ENCODE measurements at places on chromosomes 7 and 10. TPM values are rescaled to one million over a fixed set of nuclear protein-coding genes. Genes with fewer than 3 reads are reported as not detected.

DNA sequence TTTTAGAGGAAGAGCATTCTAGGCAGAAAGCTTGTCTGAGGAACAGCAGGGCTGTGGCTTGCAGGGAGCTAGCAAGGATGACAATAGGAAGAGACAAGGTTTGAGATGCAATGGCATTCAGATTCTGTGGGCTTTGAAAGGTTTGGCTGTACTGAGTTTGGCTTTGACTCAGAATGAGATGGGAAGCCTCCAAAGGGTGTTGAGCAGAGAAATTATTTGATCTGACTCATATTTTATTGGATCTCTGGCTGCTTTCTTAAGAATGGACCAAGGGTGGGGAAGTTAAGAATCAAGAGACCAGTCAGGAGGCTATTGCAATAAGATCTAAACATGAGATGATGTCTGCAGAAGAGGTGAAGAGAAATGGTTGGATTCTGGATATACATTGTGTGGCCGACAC lies 273.2 kb downstream of the CDK14 start:
- no peak overlapping the region for H3K4me3 ChIP-seq
- no peak overlapping the region for H3K27ac ChIP-seq
- no peaks in the 10 kb centered on the region for H3K36me3 ChIP-seq
- no peaks in the 10 kb centered on the region for H3K27me3 ChIP-seq
- H3K4me1 ChIP-seq = no peaks in the 10 kb centered on the region
- no peak for DNase-seq

- no peaks in the 10 kb centered on the region for H3K27me3 ChIP-seq
- DNase-seq = no peak
- no peaks in the 10 kb centered on the region for H3K4me1 ChIP-seq
- no peak overlapping the region for H3K4me3 ChIP-seq
Measured at GRCh38 chr10:72107325-72108003, 19.1 kb upstream of the SPOCK2 start.

DNA sequence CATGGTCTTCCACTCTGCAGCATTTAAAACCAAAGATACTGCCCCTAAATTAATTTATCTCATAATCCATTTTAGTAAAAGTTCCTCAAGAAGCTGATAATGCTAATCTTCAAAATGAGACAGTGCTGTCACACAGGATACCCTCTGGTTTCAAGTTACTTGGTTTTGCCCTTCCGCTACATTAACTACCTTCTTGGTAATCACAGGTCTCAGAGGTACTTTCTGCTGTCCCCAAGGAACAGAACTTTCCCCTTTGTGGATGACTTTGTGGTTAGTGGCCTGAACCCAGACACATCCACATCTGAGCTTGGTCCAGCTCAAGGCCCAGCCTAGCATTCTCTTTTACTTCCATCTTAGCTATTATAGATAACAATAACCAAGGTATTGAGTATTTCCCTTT lies 88.8 kb upstream of the TMEM26 start:
- no peaks in the 10 kb centered on the region for H3K36me3 ChIP-seq
- H3K4me1 ChIP-seq = no peaks in the 10 kb centered on the region
- no peaks in the 10 kb centered on the region for H3K27me3 ChIP-seq
- DNase-seq = no peak
- no peak overlapping the region for H3K27ac ChIP-seq

- H3K36me3 ChIP-seq = no peaks in the 10 kb centered on the region
- no peak for DNase-seq
- H3K27me3 ChIP-seq = no peaks in the 10 kb centered on the region
- H3K27ac ChIP-seq = no peak overlapping the region
Measured at GRCh38 chr10:65847436-65848230, 1078.2 kb upstream of the LRRTM3 start.

- peaks cover 11% of the 10 kb centered on the region for H3K4me1 ChIP-seq
- H3K4me3 ChIP-seq = no peak overlapping the region
- no peak for DNase-seq
- H3K36me3 ChIP-seq = no peaks in the 10 kb centered on the region
Measured at GRCh38 chr7:48389977-48390376, 218.7 kb downstream of the ABCA13 start.

DNA sequence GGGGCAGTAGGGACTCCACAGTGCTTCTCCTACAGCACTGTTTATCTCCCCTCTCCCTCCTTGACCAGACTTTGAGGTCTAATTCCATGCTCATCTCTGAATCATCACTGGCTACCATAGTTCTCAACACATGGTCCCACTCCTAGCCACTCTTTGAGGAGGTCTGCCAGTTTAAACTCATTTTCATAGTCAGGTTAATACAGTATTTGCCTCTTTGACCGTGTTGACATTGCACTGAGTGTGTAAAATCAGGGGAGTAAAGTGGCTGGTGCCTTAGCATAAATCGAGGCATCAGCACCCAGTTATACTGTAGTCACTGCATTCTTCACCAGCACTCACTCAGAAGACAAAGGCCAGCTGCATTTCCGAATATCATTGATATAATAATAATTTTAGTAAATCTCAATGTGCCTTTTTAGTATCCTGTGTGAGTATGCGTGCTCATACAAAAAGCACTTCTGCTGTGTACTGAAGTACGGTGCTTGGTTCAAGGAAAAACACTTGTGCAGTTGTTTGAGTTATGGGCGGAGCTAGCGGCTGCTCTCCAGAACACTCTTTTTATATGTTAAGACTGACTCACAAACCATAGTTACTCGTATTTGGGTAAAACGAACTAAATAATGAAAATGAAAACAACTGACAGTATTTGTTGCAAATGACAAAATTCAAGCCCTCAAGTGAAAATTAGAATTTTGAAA lies 89.7 kb downstream of the GALNT11 start:
- no peaks in the 10 kb centered on the region for H3K4me1 ChIP-seq
- DNase-seq = no peak
- H3K36me3 ChIP-seq = peaks cover 3% of the 10 kb centered on the region
- H3K27me3 ChIP-seq = no peaks in the 10 kb centered on the region
- H3K4me3 ChIP-seq = no peak overlapping the region

GRCh38 chr10:102935939-102936605 lies 18.0 kb downstream of the CNNM2 start:
- no peaks in the 10 kb centered on the region for H3K27me3 ChIP-seq
- DNase-seq = no peak
- no peaks in the 10 kb centered on the region for H3K36me3 ChIP-seq
- H3K27ac ChIP-seq = no peak overlapping the region

DNA sequence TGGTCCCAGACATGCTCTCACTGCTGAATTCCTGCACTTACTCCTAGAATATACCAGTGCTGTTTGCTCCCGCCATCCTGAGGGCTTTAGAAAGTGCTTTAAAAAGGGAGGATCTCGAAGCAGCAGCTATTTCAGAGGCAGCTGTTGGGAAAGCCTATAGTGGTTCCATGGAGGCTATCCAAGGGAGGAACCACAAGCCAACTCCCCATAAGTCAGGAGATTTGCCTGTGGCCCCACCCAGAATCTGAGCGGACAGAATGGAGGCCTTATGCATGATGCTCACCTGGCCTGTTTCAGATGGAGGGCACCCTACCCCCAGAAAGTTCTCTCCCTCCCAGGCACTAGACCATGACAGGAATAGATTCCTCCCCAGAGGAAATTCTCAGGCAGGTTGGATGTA lies 2.3 kb upstream of the KCNIP2 start:
- H3K27me3 ChIP-seq = no peaks in the 10 kb centered on the region
- H3K36me3 ChIP-seq = no peaks in the 10 kb centered on the region
- no peak overlapping the region for H3K27ac ChIP-seq
- H3K4me1 ChIP-seq = no peaks in the 10 kb centered on the region

DNA sequence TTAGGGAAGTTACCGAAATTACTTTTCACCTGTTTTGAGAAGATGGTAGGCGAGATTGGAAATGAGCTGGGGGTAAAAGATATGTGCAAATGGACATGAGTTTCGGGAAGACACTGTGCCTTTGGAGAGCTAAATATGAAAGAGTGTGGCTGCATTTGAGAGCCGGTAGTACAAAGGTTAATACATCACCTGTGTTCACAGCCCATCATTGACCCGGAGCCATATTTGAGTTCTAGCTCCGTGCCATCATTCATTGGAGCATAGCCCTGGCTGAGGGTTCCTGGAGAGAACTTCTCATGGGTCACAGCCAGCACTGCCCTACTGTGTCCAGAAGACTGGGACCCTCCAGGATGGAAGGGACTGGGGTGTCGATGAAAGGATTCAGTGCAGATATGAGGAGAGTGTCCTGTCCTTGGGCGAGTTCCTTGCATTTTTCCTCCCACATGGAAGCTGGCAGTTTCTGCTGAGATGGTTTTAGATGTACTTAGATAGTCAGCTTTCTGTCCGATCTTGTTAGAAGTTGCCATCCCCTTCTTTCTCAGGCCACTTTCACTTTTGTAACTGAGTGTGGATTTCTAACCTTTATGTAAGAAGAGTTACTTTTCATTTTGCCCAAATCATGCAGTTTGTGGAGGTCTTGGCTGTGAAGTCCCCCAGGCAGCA lies 138.8 kb downstream of the JCAD start:
- H3K4me1 ChIP-seq = no peaks in the 10 kb centered on the region
- H3K27ac ChIP-seq = peak overlapping the region; percentile 71
- no peak overlapping the region for H3K4me3 ChIP-seq
- no peak for DNase-seq
- no peaks in the 10 kb centered on the region for H3K27me3 ChIP-seq
- no peaks in the 10 kb centered on the region for H3K36me3 ChIP-seq

DNA sequence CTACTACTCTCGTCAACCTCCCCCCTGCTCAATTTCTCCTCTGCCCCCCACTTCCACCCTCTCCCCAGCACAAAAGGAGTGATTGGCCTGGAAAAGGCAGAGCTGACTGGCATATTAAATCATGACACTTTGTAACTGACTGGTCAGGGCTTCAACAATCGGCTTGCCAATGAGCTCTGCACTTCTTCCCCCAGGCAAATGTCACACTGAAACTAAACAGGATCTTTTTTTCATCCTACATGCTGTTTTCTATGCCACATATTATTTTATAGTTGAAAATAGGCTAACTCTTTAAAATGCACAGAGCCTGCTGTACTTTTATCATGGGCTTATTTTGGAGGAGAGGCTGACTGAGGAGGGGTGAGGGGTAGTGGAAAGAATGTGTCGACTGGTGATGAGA lies 295.2 kb downstream of the TCF7L2 start:
- no peak for DNase-seq
- no peaks in the 10 kb centered on the region for H3K27me3 ChIP-seq
- H3K4me3 ChIP-seq = no peak overlapping the region
- H3K4me1 ChIP-seq = no peaks in the 10 kb centered on the region
- no peaks in the 10 kb centered on the region for H3K36me3 ChIP-seq
- no peak overlapping the region for H3K27ac ChIP-seq

- no peaks in the 10 kb centered on the region for H3K36me3 ChIP-seq
- H3K4me1 ChIP-seq = no peaks in the 10 kb centered on the region
- H3K4me3 ChIP-seq = no peak overlapping the region
- no peak for DNase-seq
- no peaks in the 10 kb centered on the region for H3K27me3 ChIP-seq
- H3K27ac ChIP-seq = no peak overlapping the region
Measured at GRCh38 chr10:50393784-50394467, 142.6 kb upstream of the ASAH2 start.

DNA sequence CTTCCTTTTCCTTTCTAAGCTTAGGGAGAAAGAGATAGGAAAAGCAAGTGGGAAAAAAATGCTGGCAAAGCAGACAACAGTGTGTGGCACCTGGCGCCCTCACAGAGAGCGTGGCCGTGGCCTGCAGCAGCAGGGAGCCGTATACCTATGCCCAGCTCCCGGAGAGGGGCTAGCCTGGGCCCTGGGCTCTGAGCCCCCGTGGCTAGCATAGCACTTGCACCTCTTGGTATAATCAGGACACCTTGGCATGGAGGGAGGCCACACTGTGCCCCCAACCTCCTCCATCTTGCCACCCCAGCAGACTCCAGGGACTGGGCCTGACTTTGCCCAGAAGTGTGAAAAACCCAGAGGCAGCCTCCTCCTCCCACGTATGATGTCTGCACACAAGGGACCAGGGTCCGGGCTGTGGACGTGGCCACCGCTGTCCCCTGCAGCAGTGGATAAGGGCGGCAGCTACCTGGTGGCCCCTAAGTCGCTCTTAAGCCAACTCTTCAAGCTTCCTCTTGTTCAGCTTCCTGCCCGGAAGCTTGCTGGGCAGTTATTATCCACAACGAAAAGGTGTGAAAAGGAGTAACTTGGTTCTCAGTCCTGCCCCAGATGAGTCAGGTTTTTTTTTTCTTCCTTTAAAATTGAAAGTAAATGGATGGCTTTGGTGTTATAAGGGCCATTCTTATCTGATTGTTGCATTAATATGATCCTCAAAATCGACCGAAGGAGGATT lies 249.1 kb upstream of the PITRM1 start:
- H3K4me1 ChIP-seq = peaks cover 4% of the 10 kb centered on the region
- no peak overlapping the region for H3K27ac ChIP-seq
- no peak overlapping the region for H3K4me3 ChIP-seq
- no peaks in the 10 kb centered on the region for H3K27me3 ChIP-seq
- no peak for DNase-seq
- no peaks in the 10 kb centered on the region for H3K36me3 ChIP-seq

- H3K27me3 ChIP-seq = no peaks in the 10 kb centered on the region
- H3K27ac ChIP-seq = no peak overlapping the region
- H3K36me3 ChIP-seq = no peaks in the 10 kb centered on the region
- no peak for DNase-seq
- H3K4me1 ChIP-seq = no peaks in the 10 kb centered on the region
Measured at GRCh38 chr7:118559207-118559606, 334.7 kb downstream of the ANKRD7 start.

DNA sequence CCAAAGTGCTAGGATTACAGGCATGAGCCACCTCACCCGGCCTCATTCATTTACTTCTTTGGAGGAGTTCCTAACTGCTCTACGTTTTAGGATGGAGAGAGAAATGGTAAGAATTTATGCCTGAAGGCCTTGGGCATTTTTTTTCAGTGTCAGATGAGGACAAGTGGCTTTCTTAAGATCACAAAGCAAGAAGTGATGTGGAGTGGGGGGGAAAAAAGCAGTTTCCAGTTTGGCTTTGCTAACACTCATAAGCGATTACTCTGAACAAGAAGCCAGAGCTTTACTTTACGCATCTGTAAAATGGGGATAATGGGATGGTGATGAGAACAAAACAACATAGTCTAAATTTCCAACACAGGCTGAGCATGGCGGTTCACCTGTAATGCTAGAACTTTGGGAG lies 2.6 kb upstream of the PPIA start:
- no peaks in the 10 kb centered on the region for H3K27me3 ChIP-seq
- H3K4me1 ChIP-seq = no peaks in the 10 kb centered on the region
- H3K36me3 ChIP-seq = no peaks in the 10 kb centered on the region
- H3K4me3 ChIP-seq = no peak overlapping the region

- H3K36me3 ChIP-seq = no peaks in the 10 kb centered on the region
- H3K27ac ChIP-seq = no peak overlapping the region
- peaks cover 8% of the 10 kb centered on the region for H3K27me3 ChIP-seq
- no peak overlapping the region for H3K4me3 ChIP-seq
- no peaks in the 10 kb centered on the region for H3K4me1 ChIP-seq
- DNase-seq = no peak
Measured at GRCh38 chr7:1372063-1372462, 87.2 kb downstream of the MICALL2 start.

GRCh38 chr7:159148430-159149395 lies 4.0 kb upstream of the VIPR2 start:
- no peaks in the 10 kb centered on the region for H3K4me1 ChIP-seq
- H3K4me3 ChIP-seq = no peak overlapping the region
- no peak overlapping the region for H3K27ac ChIP-seq
- H3K27me3 ChIP-seq = peaks cover 12% of the 10 kb centered on the region
- H3K36me3 ChIP-seq = no peaks in the 10 kb centered on the region
- DNase-seq = no peak

GRCh38 chr7:111470998-111471397 lies 91.3 kb downstream of the IMMP2L start:
- H3K4me1 ChIP-seq = no peaks in the 10 kb centered on the region
- no peak for DNase-seq
- no peak overlapping the region for H3K4me3 ChIP-seq
- H3K27ac ChIP-seq = no peak overlapping the region
- H3K27me3 ChIP-seq = no peaks in the 10 kb centered on the region
- no peaks in the 10 kb centered on the region for H3K36me3 ChIP-seq

GRCh38 chr7:105261689-105262088 lies 127.0 kb downstream of the SRPK2 start:
- no peak overlapping the region for H3K4me3 ChIP-seq
- no peaks in the 10 kb centered on the region for H3K36me3 ChIP-seq
- peaks cover 6% of the 10 kb centered on the region for H3K4me1 ChIP-seq
- no peak for DNase-seq
- no peaks in the 10 kb centered on the region for H3K27me3 ChIP-seq

TMEM176B gene
- 49.1 TPM for total RNA-seq
